ENCODE measurements at places on chromosomes 11 and 22.

DNA sequence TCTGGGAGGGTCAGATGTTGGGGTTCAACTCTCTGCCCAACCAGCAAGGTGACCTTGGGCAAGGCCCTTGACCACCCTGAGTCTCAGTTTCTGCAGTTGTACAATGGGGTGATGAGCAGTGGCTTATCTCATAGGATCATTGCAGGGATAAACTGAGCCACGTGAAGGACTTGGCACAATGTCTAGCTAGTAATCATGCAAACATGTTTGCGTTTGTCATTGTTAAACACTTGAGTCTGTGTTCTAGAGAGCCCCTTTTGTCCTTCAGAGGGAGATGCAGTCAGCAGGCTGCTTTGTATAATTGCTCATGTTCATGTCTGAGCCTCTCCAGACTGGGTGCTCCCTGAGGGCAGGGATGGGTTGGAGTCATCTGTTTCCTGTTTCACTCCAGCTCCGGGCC is 15.8 kb downstream of the CD82 start:
- DNase-seq: no peak

- no peak for DNase-seq
Measured at GRCh38 chr11:6968816-6969215, 42.6 kb downstream of the ZNF215 start.

- no peak for DNase-seq
Measured at GRCh38 chr11:90606721-90607120, 383.9 kb upstream of the CHORDC1 start.

DNA sequence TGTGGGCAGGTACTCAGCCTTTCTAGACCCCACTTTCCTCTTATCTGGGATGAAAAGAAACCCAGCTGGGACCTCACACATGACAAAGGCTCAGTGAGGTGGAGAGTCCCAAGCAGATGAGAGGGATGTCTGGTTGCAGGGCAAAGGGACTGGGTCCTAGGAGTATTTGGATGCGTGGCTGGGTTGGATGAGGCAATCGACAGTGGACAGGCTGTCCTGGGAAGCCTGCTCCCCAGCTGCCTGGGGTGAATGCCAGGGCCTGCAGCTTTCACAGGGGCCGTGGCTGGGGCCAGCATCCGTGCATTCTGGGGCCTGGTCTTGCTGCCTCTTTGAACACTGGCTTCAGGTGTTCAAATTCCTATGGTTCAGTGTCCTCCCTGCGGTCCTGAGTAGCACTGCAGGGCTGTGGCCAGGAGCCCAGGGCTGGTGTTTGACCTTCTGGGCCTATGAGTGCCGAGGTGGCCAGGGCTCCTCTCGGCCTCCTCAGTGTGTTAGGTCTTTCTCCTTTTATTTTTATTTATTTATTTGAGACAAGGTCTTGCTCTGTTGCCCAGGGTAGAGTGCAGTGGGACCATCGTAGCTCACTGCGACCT is 65.3 kb downstream of the MCM5 start:
- DNase-seq: no peak

GRCh38 chr11:125275905-125276618 is 111.5 kb downstream of the PKNOX2 start:
- no peak for DNase-seq

DNA sequence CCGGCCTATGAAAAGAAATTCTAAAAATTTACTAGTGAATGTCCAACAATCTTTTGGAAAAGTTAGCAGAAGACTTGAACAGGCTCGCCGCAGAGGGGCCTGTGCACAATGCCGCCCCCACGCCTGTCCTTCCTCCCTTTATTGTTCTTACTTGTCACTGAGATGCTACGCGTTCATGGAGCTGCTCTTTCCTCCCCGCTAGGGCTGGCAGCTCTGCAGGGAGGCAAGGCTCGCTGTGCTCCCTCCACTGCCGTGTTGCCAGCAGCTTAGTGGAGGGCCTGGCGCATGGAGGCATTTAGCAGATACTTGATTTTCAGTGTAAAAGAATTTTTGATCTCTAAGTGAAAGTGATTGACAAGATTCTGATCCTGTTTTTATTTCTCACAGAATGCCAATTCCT is 14.7 kb downstream of the PHRF1 start:
- no peak for DNase-seq

GRCh38 chr11:121652971-121653370 is 200.2 kb upstream of the SORL1-AS1 start:
- DNase-seq: no peak

All from activated T-helper 9 cell treated with anti-CD3 and anti-CD28 coated beads, Interleukin-2, amount 50 U/mL, for 16 hours (primary cell).